ENCODE measurements at places on chromosomes 4 and X. TPM values are rescaled to one million over a fixed set of nuclear protein-coding genes. Genes with fewer than 3 reads are reported as not detected.

- no peak for DNase-seq
These were observed 109.2 kb upstream of the OTUD4 start for GRCh38 chr4:145289403-145290076.

DNA sequence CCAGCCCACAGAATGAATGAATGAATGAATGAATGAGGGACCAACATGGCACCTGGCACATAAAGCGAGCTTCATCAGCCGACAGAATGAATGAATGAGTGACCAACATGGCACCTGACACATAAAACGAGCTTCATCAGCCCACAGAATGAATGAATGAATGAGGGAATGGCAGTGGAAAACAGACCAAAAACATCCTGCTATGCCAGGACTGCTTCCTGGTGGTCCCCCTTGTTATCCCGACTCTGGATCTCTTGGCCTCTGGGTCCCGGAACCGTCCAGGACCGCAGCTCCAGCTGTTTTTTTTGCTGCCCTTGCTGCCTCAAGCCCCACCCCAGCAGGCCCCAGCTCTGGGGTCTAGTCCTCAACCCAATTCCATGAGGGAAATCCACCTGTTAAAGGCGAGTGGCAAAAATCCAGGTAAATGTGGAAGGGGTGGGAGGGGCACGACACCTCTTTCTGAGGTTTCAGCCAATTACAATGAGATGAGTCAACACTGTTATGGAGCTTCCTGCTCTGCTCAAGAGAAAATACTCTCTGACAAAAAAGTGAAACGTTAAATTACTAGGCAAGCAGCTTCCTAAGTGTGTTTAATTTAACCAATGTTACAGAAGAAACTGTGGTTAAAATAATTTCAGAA lies 72.0 kb upstream of the MTNR1A start:
- no peak for DNase-seq

- no peak for DNase-seq
These were observed 51.8 kb downstream of the GBA3 start for GRCh38 chr4:22744478-22745062.

DNA sequence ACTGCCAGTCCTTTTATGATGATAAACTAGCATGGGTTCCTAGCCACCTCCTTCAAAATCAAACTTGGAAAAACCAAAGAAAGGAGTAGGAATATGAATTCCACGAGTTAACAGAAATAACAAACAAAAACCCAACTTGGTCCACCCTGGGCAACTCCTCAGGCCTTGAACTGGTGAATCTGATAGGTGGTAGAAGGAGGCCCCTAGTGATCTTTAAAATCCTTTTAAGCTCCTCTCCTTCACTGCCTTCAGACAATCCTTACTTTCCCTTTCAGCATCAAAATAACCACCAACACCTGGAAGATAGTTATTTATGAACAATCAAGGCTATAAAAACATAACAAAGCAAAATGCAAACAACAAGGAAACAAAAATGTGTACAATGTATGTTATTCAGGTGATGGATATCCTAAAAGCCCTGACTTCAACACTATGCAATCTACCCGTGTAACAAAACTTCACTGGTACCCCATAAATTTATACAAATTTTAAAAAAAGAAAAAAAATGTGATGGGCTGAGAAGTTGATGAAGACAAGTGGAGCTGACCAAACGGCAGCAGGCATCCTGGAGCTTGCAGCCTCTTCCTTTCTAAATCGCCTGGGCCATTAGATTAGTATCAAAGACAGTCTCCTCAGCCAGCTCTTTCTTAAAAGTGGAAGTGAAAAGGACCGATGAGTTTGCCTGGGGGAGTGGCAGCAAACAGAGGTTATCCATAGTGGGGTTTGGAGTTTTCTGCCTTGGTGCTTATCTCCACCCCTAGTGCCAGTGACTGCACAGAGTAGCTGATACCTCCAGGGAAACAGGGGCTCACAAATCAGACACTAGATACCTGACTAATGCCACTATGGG lies 179.6 kb downstream of the TMA16 start:
- DNase-seq, result no peak

- no peak for DNase-seq
These were observed 17.0 kb upstream of the AP1AR start for GRCh38 chr4:112214390-112215264.

DNA sequence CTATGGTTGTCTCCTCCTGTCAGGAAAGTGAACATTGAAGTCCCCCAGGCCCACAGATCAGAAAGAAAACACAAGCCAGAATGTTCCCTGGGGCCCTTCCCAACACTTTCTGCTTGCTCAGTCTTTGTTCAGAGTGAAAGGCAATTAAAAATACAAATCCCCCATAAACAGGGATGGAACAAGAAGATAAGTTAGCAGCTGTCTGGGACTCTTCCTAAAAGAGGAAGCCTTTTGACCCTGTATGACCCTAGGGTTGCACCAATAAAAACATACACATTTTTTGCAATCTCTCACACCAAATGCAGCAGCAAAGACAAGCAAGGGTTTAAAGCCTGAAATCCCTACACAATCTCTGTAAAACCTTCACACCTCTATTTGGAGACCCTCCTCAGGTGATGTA lies 22.6 kb downstream of the IRF2 start:
- no peak for DNase-seq

DNA sequence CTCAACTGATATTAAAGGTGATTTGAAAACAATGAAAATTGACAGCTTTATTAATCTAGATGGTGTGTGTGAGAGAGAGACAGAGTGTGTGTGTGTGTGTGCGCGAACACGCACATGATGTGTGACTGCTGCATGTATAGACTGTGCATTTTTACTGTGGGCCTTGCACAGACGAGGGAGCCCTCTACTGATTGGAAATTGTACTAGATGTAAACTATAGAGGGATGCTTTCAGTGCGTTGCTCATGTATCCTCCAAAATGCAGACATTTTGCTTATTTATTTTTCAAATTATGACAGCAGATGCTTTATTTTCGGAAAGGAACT lies 168.4 kb upstream of the GK2 start:
- peak; percentile 2 for DNase-seq

DNA sequence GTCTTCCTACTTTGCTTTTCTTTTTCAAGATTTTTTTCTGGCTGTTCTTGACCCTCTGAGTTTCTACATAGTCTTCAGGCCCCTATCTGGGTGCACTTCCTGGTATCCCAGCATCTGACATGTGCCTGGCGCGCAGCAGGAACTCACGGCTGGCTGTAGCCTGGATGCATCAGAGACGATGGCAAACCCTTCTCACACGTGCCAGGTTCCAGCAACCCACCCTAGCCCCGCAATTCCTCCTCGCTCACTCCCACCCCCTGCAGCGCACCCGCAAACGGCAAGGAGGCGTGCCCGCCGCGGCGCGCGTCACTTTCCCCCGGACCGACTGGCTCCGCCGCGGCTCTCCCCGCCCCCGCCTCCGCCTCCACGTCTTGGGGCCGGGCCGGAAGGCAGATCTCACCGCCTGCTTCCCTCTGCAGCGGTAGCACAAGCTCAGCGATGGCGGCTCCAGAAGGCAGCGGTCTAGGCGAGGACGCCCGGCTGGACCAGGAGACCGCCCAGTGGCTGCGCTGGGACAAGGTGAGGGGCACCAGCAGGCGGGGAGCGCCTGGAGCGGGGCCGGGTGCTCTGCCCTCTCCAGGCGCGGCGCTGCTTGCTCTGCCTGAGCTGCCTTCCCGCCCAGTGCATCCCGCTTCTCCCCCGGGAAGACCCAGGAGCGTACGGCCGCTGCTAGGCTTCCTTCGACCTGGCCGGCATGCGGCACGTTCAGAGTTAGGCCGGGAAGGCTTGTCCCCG lies at the start of gene PGM2:
TSS of gene PGM2 (plus strand) at position 392 of the 735 bp plus-strand sequence. CDS start at position 439, 47 bp downstream.
- peak; percentile 94 for DNase-seq

- DNase-seq, result no peak
These were observed 128.7 kb upstream of the TLL1 start for GRCh38 chr4:165744370-165744769.

GRCh38 chr4:150280081-150280895 lies 202.0 kb downstream of the DCLK2 start:
- no peak for DNase-seq

GRCh38 chrX:106906361-106906760 lies 3.2 kb upstream of the RIPPLY1 start:
- DNase-seq, result no peak

DNA sequence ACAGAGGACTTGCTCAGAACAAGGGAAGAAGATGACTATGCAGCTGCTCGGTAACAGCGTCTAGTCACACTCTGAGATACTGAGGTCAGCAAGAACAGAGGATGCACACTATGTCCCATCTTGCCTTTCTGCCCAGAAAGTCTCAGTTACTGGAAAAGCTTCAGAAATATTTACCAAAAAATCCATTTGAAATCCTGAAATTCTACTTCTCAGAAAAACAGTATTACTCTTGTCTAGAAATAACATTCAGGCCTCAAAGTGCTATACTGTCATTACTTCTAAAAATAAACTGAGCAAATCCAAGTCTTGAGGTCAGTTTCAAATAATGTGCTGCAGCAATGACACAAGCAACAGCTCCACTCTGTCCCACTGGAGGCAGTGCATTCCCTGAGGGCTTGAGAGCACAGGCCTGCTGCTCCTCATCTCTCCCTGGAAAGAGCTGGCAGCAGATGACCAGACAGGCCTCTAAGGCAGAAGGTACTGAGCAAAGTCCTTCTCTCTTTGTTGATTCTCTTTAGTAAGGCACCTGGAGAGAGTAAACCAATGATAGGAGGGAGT lies 76.9 kb downstream of the CAMK2D start:
- peak; percentile 5 for DNase-seq

GRCh38 chr4:25888781-25889180 lies 25.2 kb upstream of the SMIM20 start:
- no peak for DNase-seq

- no peak for DNase-seq
These were observed 124.4 kb downstream of the NBDY start for GRCh38 chrX:56853436-56853835.

- DNase-seq, result no peak
These were observed 172.5 kb downstream of the DHX15 start for GRCh38 chr4:24411806-24412205.

DNA sequence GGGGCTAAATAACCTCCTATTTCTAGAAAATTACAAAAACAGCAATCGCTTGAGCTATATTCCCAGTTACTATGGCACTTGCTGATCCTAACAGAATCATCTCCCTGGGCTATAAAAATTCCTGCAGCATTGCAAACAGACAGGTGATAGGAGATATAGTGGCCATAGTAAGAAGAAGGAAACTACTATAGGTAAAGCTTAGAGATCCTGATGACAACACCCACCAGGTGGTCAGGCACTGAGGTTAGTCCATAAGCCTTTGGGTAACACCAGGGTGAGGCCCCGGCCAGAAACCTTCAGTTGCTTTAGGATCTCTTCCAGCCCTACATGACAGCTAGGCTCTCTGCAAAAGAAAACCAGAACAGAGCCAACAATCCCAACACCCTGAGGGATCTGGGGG lies 197.9 kb upstream of the PPP1R2C start:
- no peak for DNase-seq

- peak; percentile 91 for DNase-seq
These were observed 107.3 kb downstream of the ADRA2C start for GRCh38 chr4:3873408-3874027.

DNA sequence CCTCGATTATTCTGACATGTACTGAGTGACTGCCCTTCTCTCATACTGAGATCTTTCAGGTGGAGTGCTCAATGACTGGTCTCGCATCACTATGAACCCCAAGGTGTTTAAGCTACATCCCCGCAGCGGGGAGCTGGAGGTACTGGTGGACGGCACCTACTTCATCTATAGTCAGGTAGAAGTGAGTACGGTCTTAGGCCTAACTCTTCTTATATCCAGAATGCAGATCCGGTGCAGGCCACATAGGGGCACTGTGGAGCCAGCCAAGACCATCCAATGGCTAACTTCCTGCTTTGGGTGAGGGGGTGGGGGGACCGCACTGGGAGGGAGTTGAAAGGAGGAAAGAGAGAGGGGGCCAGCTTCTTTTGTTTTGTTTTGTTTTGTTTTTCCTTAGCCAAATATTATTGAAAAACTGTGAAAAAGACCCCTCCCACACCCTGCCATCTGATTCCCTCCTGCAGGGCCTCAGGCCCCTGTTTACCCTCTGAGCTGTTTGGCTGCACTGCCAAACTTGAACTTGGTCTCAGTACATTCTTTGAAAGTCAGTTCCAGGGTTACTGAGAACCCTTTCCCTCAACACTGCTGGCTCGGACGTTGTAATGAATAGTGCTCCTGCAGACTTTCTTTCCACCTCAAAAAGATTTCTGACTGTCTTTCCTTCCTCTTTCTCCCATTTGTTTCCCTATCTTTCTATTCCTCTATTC lies 16.2 kb downstream of the AWAT2 start:
- DNase-seq, result peak; percentile 61

DNA sequence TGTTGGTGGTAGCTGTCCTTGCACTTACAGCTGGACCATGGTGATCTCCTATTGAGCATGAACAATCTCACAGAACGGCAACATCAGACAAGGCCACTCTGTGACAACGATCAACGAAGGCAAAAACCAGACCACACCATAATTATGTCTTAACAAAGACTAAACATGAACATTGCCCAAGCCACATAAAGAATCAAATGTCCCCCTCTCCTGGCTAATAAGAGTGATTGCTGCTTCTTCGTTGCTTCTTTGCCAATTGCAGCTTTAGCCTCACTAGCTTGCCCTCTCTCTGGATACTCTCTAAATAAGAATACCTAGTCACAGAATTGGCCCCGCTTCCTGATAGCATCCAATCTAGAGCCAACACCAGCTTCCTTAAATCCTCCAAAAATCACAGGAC lies 41.5 kb upstream of the PGRMC1 start:
- no peak for DNase-seq

MAGEA2 gene
- 3.5 TPM for total RNA-seq

SH2D1A gene
- total RNA-seq, result not detected

NUDT11 gene
- 35.0 TPM for total RNA-seq

VCX3B gene
- total RNA-seq, result not detected

STK32B gene
- total RNA-seq, result 2.8 TPM

MAGEC1 gene
- not detected for total RNA-seq

TMEM150C gene
- 2.4 TPM for total RNA-seq

PPP2R2C gene
- total RNA-seq, result 7.2 TPM

MCF2 gene
- 2.3 TPM for total RNA-seq

EOLA2 gene
- 43.6 TPM for total RNA-seq
